ENCODE measurements at places on chromosomes 13 and 19. TPM values are rescaled to one million over a fixed set of nuclear protein-coding genes. Genes with fewer than 3 reads are reported as not detected.

GRCh38 chr19:10111405-10111811 is at the start of gene P2RY11:
Gene P2RY11 (plus strand): TSS chr19:10111693. CDS start chr19:10111722, 29 bp downstream.
- H3K27me3 ChIP-seq: no peaks in the 10 kb centered on the region
- H3K27ac ChIP-seq: no peak within 1 kb of the TSS
- no peak for DNase-seq
- H3K4me1 ChIP-seq: peaks cover 3% of the 10 kb centered on the region
- no peak within 1 kb of the TSS for H3K4me3 ChIP-seq
- peaks cover 60% of the 10 kb centered on the region for H3K36me3 ChIP-seq

GRCh38 chr13:105908586-105908985 is 626.9 kb downstream of the EFNB2 start:
- H3K27me3 ChIP-seq: no peaks in the 10 kb centered on the region
- H3K4me3 ChIP-seq: no peak overlapping the region
- no peak for DNase-seq

DNA sequence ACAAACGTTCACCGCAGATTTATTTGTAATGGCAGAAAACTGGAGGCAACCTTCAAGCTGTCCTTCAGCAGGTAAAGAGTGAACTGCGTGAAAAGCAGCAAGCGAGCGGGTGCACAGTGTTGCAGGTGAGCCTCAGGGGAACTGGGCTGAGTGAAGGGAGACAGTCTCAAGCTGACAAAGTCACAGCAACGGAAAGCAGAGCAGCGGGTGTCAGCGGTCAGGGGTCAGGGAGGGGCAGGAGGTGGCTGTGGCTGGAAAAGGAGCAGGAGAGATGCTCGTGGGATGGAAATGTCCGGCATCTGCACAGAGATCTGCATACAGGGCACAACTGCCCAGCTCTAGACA is 8.5 kb upstream of the RASA3 start:
- no peaks in the 10 kb centered on the region for H3K27me3 ChIP-seq
- no peaks in the 10 kb centered on the region for H3K36me3 ChIP-seq
- no peak overlapping the region for H3K4me3 ChIP-seq
- no peaks in the 10 kb centered on the region for H3K4me1 ChIP-seq
- no peak for DNase-seq

GRCh38 chr13:112732679-112733078 is 42.8 kb downstream of the ATP11A start:
- no peaks in the 10 kb centered on the region for H3K36me3 ChIP-seq
- no peak overlapping the region for H3K27ac ChIP-seq
- H3K4me1 ChIP-seq: no peaks in the 10 kb centered on the region
- H3K27me3 ChIP-seq: no peaks in the 10 kb centered on the region
- no peak overlapping the region for H3K4me3 ChIP-seq

The LRRC8E gene
- not detected for total RNA-seq

- peaks cover 52% of the 10 kb centered on the region for H3K36me3 ChIP-seq
- no peaks in the 10 kb centered on the region for H3K4me1 ChIP-seq
- no peak overlapping the region for H3K27ac ChIP-seq
- H3K27me3 ChIP-seq: no peaks in the 10 kb centered on the region
- no peak overlapping the region for H3K4me3 ChIP-seq
- DNase-seq: peak; percentile 46
Observed at GRCh38 chr13:113457510-113457909, 4.2 kb upstream of the ADPRHL1 start.

GRCh38 chr13:109697936-109698335 is 88.4 kb downstream of the IRS2 start:
- no peak overlapping the region for H3K27ac ChIP-seq
- DNase-seq: no peak
- H3K4me1 ChIP-seq: no peaks in the 10 kb centered on the region
- no peaks in the 10 kb centered on the region for H3K27me3 ChIP-seq
- no peaks in the 10 kb centered on the region for H3K36me3 ChIP-seq

DNA sequence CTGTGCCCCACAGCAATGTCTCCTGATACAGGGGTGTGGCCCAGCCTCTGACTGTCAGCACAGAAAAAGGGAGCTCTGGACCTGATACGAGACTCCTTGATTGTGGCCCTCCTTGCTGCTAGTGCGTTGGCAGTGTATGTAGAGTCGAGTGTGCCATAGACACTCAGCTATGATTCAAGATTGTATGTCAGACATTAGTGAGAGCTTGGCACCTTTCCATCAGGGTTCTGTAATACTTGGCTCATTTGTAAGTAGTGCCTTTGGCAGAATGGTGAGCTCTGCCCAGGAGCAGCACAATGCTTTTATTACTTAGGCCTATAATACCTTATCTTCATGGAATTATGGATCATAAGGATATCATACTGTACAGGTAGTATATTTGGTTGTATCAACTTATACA is 83.4 kb downstream of the ATP8A2 start:
- H3K4me3 ChIP-seq: no peak overlapping the region
- H3K36me3 ChIP-seq: no peaks in the 10 kb centered on the region
- no peaks in the 10 kb centered on the region for H3K27me3 ChIP-seq
- H3K27ac ChIP-seq: no peak overlapping the region
- no peaks in the 10 kb centered on the region for H3K4me1 ChIP-seq

The SLC8A2 gene
- total RNA-seq: not detected

DNA sequence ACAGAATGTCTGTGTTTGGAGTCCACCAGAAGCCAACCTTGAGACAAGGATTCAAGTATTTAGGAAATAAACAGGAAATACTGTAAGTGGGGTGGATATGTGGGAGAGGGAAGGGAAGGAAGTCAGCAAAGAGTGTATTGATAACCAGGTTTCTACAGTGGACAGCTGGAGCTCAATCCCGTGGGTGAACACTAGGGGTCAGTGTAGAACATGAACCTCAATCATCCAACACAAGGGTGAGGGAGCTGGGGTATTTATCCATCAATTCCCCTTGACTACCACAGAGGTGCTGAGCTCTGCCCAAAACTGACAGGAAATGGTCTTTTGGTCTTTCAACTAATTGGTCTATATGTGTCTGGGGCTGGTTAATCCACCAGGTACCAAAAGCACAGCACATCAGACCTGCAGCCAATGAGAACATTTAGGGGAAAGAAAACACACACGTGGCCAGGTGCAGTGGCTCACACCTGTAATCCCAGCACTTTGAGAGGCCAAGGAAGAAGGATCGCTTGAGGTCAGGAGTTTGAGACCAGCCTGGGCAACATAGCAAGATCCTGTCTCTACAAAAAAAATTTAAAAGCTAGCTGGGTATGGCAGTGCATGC is 5.6 kb upstream of the SYDE1 start:
- no peaks in the 10 kb centered on the region for H3K4me1 ChIP-seq
- no peaks in the 10 kb centered on the region for H3K27me3 ChIP-seq
- H3K27ac ChIP-seq: no peak overlapping the region
- DNase-seq: no peak
- no peak overlapping the region for H3K4me3 ChIP-seq

DNA sequence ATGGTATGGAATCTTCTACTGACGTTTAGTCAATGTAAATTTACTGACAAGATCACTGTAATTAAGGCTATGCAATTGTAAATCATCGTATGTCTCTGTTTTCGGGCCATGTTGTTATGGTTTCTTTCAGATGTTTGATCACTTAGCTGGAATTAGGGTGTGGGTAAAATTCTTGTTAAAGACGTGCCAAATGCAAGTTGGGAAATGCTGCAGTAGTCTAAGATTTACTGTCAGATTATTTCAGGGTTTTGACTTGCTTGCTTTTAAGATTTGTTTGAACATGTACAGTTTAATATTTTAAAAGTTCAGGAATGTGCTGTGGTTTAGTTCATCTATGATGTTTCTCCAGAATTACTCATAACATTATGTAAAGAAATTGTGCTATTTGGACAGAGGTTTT is 10.8 kb downstream of the NDFIP2 start:
- no peaks in the 10 kb centered on the region for H3K4me1 ChIP-seq
- H3K27ac ChIP-seq: no peak overlapping the region
- no peaks in the 10 kb centered on the region for H3K27me3 ChIP-seq
- no peaks in the 10 kb centered on the region for H3K36me3 ChIP-seq
- DNase-seq: no peak

- DNase-seq: no peak
- H3K4me3 ChIP-seq: no peak overlapping the region
- no peaks in the 10 kb centered on the region for H3K4me1 ChIP-seq
- H3K36me3 ChIP-seq: no peaks in the 10 kb centered on the region
Observed at GRCh38 chr19:39705578-39706188, 1.4 kb downstream of the LGALS14 start.

DNA sequence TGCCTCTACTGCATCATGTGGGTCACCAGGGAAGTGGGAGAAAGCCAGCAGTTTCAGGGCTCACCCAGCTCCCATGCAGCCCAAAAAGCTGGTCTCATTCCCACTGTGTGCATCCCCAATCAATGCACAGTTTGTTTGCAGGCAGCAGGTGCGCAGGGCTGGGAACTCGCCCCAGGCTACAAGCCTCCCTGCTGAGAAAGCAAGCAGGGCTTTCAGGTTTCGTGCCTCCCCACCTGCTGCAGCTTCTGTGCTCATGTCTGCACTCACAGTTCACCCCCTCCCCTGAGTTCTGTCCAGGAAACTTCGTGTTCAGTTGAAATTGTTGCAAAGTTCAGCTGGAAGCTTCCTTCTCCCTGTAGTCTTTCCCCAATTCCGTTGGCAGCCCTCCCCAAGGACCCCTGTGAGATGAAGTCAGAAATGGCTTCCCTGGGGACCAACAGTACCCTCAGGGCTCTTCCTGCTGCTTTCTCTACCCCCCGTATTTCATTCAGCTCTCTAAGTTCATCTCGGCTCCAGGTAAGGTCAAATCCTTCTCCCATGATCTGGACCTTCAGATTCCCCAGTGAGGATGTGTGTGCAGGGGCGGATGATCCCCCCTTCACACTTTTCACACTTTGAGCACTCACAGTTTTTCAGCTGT is 10.3 kb upstream of the KLK3 start:
- H3K36me3 ChIP-seq: no peaks in the 10 kb centered on the region
- DNase-seq: no peak
- no peaks in the 10 kb centered on the region for H3K4me1 ChIP-seq
- no peaks in the 10 kb centered on the region for H3K27me3 ChIP-seq
- no peak overlapping the region for H3K27ac ChIP-seq

GRCh38 chr13:103187721-103188156 is 121.5 kb upstream of the SLC10A2 start:
- H3K36me3 ChIP-seq: no peaks in the 10 kb centered on the region
- H3K27ac ChIP-seq: no peak overlapping the region
- no peaks in the 10 kb centered on the region for H3K4me1 ChIP-seq
- no peak for DNase-seq
- H3K27me3 ChIP-seq: no peaks in the 10 kb centered on the region
- H3K4me3 ChIP-seq: no peak overlapping the region

DNA sequence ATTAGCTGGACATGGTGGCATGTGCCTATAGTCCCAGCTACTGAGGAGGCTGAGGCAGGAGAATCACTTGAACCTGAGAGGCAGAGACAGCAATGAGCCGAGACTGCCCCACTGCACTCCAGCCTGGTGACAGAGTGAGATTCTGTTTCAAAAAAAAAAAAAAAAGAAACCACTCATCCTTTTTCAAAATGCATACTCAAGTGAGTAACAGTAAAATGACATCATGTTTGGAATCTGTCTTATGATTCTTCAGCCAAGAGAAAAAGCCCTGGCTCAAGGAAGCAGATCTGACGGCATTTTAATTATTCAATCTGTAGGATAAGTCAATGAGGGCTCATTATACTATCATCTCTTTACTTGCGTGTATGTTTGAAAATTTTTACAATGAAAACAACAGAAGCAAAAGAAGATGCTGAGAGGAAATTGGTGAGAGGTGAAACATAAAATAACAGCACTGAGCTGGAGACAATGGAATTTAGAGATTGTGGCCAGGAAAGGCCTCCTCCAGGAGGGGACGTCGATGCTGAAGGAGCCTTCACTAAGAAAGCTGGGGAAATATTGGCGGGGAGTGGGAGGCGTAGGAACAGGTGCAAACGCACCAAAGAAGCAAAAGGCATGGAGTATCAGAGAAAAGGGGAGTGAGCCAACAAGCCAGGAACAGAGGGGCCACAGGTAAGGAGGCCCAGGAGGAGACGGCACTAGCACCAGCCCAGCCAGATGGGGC is 12.9 kb upstream of the CCNE1 start:
- H3K27me3 ChIP-seq: no peaks in the 10 kb centered on the region
- no peak for DNase-seq
- H3K4me1 ChIP-seq: no peaks in the 10 kb centered on the region
- H3K36me3 ChIP-seq: no peaks in the 10 kb centered on the region

DNA sequence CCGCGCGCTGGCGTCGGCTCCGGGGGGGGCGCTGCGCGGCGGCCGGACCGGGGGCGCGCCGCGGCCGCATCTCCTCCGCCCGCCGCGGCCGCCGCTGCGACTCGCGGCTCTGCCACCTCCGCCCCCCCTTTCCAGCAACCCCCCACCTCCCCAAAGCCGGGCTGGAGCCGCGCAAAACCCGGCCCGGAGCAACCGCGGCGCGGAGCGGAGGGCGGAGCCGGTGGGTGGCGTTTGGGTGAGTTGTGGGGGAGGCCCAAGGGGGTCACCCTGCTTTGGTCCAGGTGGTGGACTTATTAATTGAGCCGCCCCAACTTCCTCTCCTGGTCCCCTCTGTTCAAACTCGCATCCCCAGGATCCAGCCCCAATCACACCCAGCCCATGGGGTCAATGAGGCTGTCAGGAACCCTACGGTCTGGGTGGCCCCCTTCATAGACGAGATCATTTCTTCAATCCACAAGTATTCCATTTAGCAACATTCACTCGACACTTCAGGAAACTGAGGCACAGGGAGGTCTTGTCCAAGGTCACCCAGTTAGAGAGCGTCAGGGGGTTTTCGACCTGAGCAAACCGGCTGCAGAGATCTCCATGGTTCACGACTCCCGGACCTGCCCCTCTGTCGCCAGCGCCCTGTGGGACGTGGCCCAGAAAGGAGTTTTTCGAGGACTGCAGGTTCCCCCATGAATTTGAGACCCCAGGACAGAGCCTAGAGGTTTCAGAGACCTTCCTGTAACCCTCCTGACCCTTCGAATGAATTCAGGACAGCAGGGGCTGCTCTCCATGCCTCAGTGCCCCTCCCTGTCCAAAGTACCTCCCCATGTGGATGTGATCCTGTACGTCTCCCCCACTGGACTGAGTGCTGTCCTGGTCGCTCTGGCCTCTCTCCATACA is 22.4 kb upstream of the SEMA6B start:
- peaks cover 24% of the 10 kb centered on the region for H3K27me3 ChIP-seq
- no peak overlapping the region for H3K4me3 ChIP-seq
- DNase-seq: no peak
- H3K4me1 ChIP-seq: no peaks in the 10 kb centered on the region
- H3K36me3 ChIP-seq: no peaks in the 10 kb centered on the region

GRCh38 chr13:91896547-91896946 is 498.1 kb downstream of the GPC5 start:
- no peak overlapping the region for H3K4me3 ChIP-seq
- H3K27me3 ChIP-seq: no peaks in the 10 kb centered on the region
- no peaks in the 10 kb centered on the region for H3K4me1 ChIP-seq
- no peak for DNase-seq
- H3K27ac ChIP-seq: no peak overlapping the region

DNA sequence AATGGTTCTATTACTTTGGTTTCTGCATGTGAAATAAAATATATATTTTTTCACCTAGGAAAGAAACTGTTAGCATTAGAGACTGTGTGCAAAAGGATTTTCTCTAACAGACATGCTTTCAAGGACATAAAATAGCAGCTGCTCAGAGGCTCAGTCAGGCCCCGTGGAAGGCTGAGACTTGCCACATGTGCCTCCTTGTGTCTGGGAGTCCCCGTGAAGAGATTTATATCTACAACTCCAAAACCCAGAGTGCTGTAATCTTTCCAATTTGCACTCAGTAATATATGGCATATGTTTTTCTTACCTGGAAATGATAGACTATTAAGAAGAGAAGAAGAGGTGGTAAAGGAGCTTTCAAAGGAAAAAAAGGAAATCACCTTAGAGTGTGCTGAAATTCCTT is 371.6 kb upstream of the OBI1 start:
- DNase-seq: no peak
- H3K27ac ChIP-seq: no peak overlapping the region
- H3K4me3 ChIP-seq: no peak overlapping the region
- no peaks in the 10 kb centered on the region for H3K27me3 ChIP-seq
- no peaks in the 10 kb centered on the region for H3K36me3 ChIP-seq

GRCh38 chr13:100984085-100984705 is 309.6 kb upstream of the TMTC4 start:
- H3K36me3 ChIP-seq: no peaks in the 10 kb centered on the region
- no peak overlapping the region for H3K4me3 ChIP-seq
- H3K27ac ChIP-seq: no peak overlapping the region
